ENCODE measurements at places on chromosomes 3 and 15.

DNA sequence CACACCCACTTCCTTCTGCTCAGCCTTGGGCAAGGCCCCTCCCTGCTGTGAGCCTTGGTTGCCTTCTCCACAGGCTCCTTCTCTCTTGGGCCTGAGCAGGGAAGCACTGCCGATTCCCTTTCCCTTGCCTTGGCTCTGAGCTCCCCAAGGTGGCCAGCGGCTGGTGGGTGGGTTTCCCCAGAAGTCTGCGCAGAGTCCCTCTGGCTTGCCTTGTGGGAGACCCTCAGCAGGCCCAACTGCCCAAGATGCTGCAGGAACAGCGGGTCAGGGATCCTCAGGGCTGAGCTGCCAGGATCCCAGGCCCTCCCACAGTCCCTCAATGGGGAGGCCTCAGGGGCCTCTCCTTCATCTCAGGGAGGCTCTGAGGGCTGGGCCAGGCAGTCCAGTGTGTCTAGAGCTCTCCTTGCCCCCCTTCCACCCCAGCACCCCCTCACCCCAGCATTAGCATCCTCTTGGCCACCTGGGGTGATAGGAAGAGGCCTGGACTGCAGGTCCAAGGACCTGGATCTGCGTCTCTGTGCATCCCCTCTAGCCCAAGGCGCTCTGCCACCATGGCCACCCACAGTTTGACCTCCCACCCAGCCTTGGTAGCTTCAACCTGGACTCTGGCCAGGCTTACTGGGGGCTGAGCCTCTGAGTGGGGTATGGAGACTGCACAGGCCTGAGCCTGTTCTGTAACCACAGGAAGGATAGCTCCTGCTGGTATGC lies 68.6 kb downstream of the EXOG start:
- no peak for DNase-seq

DNA sequence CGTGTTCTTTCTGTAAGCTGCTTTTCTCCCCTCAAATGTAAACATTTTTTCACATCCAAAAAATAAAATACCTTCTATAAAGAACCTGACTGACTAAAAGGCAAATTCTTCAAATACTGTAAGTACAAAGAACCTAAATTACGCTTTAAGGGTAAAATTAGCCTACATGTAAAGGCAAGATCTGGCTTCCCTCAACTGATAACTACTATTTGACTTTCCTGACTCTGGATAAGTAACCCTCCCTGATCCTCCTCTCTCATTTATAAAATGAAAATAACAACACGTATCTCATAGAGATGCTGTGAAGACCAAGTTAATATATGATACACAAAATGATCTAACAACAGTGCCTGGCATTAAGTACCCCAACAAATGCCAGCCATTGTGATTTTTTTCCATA lies 12.2 kb downstream of the ADAM10 start:
- no peak for DNase-seq

DNA sequence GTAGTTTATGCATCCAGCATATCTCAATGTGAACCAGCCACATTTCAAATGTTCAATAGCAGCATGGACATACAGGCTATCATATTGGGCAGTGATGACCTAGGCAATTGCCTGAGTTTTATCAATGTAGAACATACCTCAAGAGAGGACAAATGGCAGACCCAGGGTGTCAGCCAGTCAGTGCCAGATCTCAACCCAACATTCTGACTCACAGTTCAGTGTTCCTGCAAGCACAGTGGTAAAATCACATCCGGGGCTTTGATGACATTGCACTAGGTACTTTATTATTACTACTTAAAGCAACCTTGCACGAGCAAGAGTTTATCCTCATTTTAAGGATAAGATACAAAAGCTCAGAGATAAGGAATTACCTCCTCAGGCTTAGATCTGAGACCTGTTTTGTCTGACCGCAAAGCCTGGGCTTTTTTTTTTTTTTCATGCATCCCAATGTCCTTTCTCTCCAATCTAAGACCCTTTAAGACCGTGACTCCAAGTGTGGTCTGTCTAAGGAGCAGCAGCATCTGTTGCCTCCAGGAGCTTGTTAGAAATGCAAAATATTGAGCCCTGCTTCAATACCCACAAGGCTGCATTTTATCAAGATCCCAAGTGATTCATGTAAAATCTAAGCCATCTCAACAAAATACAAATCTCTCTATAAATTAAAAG lies 60.1 kb downstream of the SLC12A1 start:
- DNase-seq, result no peak

DNA sequence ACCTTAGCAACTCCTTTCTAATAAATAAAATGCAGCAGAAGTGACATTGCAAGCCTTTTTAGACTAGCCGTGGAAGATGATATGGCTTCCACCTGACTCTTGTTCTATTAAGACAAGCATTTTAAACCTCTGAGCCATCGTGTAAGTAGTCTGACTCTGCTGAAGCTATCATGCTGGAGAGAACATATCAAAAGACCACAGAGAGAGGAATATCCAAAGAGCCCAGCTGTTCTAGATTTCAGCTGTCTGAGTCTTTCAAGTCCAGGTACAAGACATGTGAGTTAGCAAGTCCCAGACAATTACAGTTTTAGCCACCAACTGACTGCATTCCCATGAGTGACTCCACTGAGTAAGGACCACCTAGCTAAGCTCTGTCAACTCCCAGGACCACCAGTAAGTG lies 517.0 kb upstream of the NAALADL2 start:
- DNase-seq, result no peak

DNA sequence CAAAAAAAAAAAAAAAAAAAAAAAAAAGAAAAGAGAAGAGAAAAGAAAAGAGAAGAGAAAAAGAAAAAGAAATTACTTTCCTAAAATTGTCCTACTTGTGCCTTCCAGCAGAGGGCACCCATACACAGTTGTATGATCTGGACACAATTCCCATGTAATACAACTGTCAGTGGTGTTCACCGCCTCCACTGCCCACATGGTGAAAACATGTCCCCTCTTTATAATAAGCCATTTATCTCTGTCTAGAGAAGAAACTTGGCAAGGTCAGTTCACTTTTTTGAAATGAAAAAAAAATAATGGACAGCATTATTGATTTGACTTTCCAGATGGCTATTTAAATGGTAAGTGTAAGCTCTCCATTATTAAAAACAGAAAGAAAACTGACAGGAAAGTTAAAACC lies 459.4 kb downstream of the GBE1 start:
- no peak for DNase-seq

- DNase-seq, result no peak
Measured at GRCh38 chr15:67927501-67928168, 87.8 kb upstream of the RNU6-1 start.

GRCh38 chr3:129403450-129403849 lies 25.0 kb downstream of the EFCAB12 start:
- DNase-seq, result no peak

DNA sequence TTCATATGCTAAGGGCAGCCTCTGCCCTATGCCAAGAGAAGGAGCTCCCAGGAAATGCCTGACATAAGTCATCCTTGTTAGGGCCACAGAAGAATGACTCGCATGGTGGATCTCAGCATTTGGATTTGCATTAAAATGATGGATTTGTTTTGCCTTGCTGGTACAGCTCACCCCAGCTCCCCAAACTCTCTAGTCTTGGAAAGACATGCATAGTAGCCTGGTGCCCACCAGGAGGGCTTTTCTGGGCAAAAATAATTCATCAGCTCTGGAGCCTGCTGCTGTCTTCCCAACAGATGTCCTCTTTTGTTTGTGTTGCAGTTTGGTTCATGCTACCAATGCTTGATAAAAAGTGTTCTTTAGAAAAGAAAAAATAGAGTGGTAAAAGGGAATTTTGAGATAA lies 833.0 kb downstream of the AGBL1 start:
- no peak for DNase-seq

- no peak for DNase-seq
Measured at GRCh38 chr15:101198800-101199199, 53.0 kb downstream of the CHSY1 start.

DNA sequence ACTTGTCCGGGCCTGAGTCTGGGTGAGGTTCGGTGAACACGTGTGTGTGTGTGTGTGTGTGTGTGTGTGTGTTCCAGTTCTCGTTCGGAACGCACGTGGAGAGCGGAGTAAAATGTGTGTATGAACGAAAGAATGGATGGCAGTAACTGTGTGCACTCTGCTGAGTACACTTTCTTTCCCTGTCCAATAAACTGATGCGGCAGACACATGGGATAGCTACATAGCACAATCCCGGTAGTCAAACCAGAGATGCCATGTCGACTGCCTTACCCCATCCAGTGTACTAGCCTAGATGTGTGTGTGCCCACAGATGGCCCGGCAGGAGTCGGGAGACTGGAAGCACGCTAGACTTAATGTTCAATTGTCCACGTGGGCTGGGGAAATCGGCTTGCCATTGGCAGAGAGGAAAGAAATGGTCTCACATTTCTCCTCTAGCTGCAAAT lies 507 bp upstream of the GOLIM4 start:
- no peak for DNase-seq

GRCh38 chr3:157284688-157285087 lies 124.7 kb upstream of the CCNL1 start:
- DNase-seq, result no peak

DNA sequence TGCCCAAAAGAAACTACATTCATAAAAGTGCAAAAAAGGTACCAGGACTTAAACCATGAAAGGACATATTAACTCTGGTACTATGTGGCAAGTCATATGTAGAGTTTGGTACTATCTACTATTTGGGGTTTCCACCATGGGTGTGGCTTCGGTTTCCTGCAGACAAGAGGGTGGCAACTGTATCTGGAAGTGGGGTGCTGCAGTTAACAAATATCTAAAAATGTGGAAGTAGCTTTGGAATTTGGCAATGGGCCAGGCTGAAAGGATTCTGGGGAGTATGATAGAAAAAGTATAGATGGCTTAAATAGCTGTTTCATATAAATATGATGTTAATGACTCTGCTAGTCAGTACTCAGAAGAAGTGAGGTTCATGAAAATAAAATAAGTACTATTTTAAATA lies 44.0 kb downstream of the PLSCR2 start:
- DNase-seq, result no peak

DNA sequence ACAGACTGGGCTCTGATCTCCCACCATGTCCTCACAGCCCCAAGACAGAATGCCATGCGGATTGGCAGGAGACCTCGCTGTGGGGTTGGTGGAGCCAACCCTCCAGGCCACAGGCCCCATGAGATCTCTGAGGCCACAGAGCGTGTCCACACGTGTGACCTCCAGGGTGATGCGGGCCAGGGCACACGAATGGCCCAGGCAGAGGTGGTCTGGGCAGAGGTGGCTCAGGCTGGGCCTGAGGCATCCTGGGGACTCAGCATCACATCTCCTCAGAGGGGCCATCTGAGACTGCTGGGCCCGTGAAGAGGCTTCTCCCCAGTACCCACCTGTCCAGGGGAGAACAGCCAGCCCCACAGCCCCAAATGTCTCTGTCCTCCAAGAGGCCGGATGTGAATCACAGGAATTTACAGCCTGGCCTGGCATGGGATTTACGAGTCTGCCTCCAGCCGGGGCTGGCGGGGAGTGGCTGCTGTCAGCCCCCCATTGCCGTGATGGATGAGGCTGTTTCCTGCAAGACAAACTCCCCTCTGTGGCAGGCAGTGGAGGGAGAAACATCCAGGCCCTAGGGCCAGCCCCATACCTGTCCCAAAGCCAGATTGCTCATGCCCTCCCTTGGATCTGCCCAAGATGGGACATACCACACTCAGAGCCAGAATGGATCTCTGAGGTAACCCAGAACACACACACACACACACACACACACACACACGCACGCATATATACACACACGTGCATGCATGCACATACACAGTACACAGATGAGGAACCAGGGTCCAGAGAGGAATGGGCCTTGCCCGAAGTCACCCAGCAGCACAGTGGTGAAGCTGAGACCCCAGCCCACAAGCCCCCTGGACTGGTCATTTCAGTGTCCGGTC lies 208.3 kb downstream of the TBC1D2B start:
- no peak for DNase-seq

DNA sequence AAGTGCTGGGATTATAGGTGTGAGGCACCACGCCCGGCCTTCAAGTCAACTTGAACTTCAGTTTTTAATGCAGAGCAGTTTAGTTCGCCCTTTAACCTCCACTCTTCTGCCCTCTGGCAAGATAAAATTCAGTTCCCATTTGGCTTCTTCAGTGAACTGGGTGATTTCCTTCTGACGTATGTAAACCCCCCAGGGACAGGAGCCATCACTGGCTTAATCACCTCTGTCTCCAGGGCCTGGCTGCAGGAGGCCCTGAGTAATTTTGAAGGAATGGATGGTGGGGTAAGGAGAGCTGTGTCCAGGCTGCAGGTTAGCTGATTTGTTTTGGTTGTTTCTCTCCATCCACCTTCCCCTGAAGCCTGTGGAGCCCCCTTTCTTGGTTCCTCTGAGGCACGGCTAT lies 11.9 kb downstream of the MCM2 start:
- no peak for DNase-seq

- DNase-seq, result no peak
Measured at GRCh38 chr15:82081914-82082762, 36.3 kb upstream of the MEX3B start.

DNA sequence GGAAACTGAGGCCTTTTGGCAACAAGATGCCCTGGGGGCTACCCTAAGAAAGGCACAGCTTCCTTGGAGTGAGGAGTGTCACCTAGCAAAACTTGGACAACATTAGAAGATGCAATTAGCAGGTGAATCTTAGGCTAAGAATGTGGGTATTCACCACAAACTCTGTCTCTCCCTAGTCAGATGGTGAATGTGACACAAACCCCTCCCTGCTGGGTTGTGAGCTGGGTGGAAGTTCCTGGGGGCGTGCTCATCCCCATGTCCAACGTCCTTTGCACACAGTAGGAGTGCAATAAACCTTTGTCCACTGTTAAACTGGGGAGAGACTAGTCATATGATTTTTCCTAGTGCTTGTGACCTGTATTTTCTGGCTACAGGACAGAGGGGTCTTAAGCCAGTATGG lies 67.1 kb upstream of the SH3GL3 start:
- no peak for DNase-seq

- no peak for DNase-seq
Measured at GRCh38 chr15:61155741-61156700, 73.1 kb downstream of the RORA start.

GRCh38 chr3:133269393-133269792 lies 130.5 kb upstream of the BFSP2 start:
- no peak for DNase-seq

- DNase-seq, result no peak
Measured at GRCh38 chr3:118782755-118783202, 251.9 kb downstream of the IGSF11 start.

DNA sequence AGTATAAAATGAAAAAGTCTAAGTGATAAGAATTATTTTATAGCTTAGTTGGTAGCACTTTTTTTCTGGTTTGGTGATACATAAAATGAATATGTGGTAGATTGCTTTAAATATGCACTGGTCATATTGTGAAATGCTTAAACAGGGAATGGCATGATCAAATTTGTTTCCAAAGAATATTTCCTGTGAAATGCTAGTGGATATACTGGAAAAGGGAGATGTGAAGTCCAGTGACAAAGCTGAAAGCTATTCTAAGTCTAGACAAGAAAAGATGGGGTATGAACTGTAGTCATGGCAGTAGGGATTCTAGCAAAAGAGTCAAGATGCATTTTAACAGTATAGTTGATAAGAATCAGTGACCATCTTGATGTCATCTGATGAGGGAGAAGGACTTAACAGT lies 98.9 kb upstream of the MME start:
- DNase-seq, result no peak

- no peak for DNase-seq
Measured at GRCh38 chr3:56754741-56755417, 46.9 kb downstream of the ARHGEF3 start.

- DNase-seq, result no peak
Measured at GRCh38 chr3:111668888-111669488, 73.8 kb upstream of the ZBED2 start.
